H1 (cell line): ENCODE measurements at places on chromosomes 7 and 10.

DNA sequence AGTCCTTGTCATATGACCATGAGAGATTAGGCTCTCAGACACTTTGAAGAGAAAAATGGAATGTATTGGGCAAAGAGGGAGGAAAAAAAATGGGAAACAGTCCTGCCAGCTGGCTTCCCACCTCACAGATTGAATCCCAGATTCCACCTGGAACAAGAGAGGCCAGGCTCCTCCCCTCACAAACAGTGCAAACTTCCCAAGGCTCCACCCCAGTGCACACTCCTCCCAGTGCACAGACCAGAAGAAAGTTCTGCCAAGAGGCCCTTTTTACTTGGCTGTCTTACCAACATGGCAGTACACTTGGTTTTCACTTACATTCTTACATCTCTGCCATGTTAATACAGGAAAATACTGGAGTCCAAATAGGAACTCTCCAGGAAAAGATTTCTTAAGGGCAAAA, 202.3 kb downstream of the AHR start:
- no peak for DNase-seq

DNA sequence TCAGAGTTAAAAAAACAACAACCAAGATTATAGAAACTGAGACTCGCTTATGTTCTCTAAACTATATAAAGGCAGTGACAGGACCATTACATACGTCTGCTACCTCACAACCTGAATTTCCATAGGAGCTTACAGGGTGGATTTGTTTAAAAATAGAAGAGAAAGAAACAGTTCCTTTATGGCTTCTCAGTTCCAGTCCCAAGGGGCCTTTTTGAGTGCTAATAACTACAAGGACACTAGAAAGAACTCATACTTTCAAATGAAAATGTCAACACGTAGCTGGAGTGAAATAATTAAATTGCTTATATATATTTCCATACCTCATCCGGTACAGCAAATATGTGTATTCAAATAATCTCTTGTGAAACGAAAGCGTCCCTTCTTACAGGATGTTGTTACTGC, 19.7 kb downstream of the TSPAN12 start:
- no peak for DNase-seq

DNA sequence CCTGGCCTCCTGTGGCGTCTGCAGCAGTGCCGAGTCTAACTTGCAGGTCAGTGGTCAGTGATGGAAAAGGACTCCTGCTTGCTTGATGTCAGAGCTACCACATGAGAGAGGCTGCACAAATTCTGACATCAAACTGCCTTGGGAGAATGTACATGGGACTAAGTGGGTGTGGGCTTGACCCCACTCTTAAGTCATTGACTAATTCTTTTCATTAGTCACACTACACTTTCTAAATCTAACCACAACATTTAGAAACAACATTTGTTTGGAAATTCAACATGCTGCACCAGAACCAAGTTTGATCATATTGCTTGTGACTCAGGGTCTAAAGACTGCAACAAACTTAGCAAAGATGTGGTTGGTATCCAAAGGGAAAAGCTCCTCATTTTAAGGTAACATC, 24.4 kb upstream of the CDC14C start:
- DNase-seq: no peak

- no peak for DNase-seq
Measured at GRCh38 chr7:15692501-15693020, 6.1 kb upstream of the MEOX2 start.

GRCh38 chr10:117647306-117647705, 104.8 kb downstream of the EMX2 start:
- DNase-seq: no peak

DNA sequence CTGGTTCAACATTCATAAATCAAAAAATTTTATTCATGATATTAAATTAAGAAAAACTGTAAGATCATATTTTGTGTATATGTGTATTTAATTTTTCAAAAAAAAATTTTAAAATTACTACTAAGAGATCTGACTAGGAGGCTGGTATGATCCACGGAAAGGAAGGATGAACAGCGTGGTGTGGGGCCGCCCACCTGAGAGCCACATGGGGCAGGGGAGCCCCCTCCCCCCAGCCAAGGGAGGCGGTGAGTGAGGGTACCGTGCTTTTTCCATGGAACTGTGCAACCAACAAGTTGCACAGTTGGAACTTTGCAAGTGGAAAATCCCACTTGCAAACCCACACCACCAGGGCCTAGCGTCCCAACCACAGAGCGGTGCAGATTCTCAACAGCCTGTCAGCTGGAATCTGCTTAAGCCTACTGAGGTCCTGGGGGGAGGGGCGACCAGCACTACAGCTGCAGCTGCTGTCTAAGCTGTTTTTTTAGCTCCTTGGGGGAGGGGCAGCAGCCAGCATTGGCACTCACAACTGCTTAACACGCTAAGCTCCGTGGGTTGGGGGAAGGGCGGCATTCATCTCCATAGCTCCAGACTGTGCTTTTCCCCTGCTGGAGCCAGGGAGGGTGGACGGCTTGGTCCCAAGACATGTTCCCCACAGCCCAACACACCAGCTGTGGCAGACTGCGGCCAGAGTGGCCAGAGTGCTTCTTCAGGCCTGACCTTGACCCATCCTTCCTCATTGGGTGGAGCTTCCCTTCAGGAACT, 94.2 kb upstream of the IGFBP3 start:
- peak; percentile 79 for DNase-seq

DNA sequence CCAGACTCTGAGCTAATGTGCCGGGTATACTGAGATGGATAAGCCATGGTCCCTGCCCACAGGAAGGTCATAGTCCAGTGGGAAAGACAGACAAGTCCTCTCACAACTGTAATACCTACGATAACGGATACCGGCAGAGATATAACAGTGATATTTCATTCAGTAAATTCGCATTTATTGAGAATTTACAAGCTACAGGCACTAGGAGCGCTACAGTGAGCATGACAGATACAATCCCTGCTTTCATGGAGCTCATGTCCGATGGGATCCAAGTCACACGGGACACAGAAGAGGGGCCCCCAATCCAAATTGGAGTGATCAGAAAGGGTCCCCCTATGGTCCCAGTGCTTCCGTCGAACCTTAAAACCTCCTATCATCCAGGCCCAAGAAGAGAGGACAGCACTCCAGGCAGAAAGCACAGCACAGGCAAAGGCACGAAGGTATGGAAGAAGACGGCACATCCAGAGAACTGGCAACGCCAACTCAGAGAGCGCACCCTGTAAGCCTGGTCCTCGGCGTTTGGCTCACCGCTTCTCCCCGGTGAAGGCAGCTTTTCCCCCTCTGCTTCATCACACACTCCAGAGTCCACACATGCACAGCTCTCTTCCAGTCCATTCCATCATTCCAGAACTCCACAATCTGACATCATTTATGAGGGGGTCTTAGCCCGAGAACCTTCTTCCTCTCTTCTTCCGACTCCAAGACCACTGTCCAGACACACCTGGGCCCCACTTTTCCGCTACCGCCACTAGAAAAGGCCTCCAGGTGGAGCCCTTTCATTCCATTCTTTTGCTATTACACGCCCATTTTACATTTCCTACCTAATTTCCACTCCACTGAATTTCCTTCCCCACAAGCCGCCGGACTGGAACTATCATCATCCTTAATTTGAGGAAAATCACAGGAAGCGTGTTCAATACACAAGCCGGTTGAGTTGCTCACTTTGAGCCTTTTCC, 47.8 kb upstream of the NKX2-3 start:
- no peak for DNase-seq
